T-helper 1 cell treated with Interleukin-12 subunit alpha and Interleukin-12 subunit beta and Interleukin-4 antibody, amounts not matched to agents 30 ng/mL and 1 ng/mL, for 36 hours (primary cell): ENCODE measurements at places on chromosomes 2 and 18. TPM values are rescaled to one million over a fixed set of nuclear protein-coding genes. Genes with fewer than 3 reads are reported as not detected.

The CTLA4 gene
- 49.2 and 51.3 TPM in 2 replicates for total RNA-seq

The CYP27A1 gene
- total RNA-seq: 0.12 and 0.17 TPM in 2 replicates

The PROC gene
- not detected in 2 replicates for total RNA-seq

The ARHGAP25 gene
- 153 and 156 TPM in 2 replicates for total RNA-seq

The TSPYL6 gene
- total RNA-seq: not detected in 2 replicates

The LIMS4 gene
- 0.42 and 0.59 TPM in 2 replicates for total RNA-seq

The VIT gene
- not detected in 2 replicates for total RNA-seq

The CFC1 gene
- total RNA-seq: not detected in 2 replicates

The MBD1 gene
- total RNA-seq: 100 and 111 TPM in 2 replicates
